ENCODE measurements at places on chromosomes 1 and 21. TPM values are rescaled to one million over a fixed set of nuclear protein-coding genes. Genes with fewer than 3 reads are reported as not detected.

The OR10X1 gene
- not detected for total RNA-seq

The RASSF5 gene
- total RNA-seq, result 23.0 TPM

The TRAF3IP3 gene
- 1.0 TPM for total RNA-seq

GRCh38 chr1:207316622-207317391 lies 4.7 kb upstream of the CD55 start:
- DNase-seq, result no peak

- no peak for DNase-seq
These were observed 100.4 kb downstream of the ACBD6 start for GRCh38 chr1:180402001-180402400.

GRCh38 chr1:201017828-201018163 lies 5.7 kb downstream of the KIF21B start:
- no peak for DNase-seq
